Fibroblast of villous mesenchyme (primary cell): ENCODE measurements at places on chromosomes 6 and 20. TPM values are rescaled to one million over a fixed set of nuclear protein-coding genes. Genes with fewer than 3 reads are reported as not detected.

The OPN5 gene
- not detected in 2 replicates for total RNA-seq

The RBBP8NL gene
- not detected in 2 replicates for total RNA-seq

The TUBB1 gene
- total RNA-seq, result not detected in 2 replicates

The LAMA2 gene
- 40.2 and 49.6 TPM in 2 replicates for total RNA-seq

The IPCEF1 gene
- 0.32 and 0.86 TPM in 2 replicates for total RNA-seq

The BANF2 gene
- not detected in 2 replicates for total RNA-seq

The PPIL1 gene
- 25.4 and 55.3 TPM in 2 replicates for total RNA-seq

The CST2 gene
- total RNA-seq, result not detected in 2 replicates

The CGA gene
- 0.32 TPM in 1 of 2 replicates, not detected in the other for total RNA-seq

- DNase-seq, result no peak
Observed at GRCh38 chr6:7794509-7794908, 68.6 kb downstream of the BMP6 start.

DNA sequence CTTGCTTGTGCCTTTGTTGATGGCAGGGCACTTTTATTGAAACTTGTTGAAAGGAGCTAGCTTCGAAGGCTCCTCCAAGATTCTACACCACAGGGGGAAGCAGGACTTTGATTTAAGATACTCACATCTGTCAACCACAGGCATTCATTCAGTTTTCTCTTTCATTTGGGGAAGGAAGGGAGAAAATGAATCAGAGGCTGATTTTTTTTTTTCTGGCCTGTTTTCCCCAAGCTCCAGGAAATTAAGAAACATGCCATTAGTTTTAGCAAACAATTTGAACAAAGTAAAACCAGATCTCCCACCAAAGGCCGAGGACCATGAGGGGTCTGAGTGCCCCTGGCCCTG is 8.7 kb upstream of the APCDD1L start:
- DNase-seq, result peak; percentile 7

- no peak for DNase-seq
Observed at GRCh38 chr20:3559637-3560036, 88.8 kb downstream of the ATRN start.

DNA sequence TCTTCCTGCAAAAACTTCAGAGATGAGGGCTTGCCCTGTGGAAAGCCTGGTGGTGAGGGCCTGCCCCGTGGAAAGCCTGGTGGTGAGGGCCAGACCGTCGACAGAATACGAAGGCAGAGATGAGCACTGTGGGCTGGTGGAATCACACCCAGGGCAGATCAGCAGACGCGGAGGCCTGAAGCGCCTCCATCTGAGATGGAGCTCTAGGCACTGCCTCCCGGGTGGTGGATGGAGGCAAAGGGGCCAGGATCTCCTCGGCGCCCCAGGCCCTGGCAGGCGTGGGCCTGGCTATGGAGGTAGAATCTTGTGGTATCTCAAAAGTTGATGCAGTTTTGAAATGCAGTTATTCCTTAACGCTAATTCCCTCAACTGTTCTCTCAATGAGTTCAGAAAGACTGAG is 104.8 kb downstream of the PSMB1 start:
- no peak for DNase-seq

DNA sequence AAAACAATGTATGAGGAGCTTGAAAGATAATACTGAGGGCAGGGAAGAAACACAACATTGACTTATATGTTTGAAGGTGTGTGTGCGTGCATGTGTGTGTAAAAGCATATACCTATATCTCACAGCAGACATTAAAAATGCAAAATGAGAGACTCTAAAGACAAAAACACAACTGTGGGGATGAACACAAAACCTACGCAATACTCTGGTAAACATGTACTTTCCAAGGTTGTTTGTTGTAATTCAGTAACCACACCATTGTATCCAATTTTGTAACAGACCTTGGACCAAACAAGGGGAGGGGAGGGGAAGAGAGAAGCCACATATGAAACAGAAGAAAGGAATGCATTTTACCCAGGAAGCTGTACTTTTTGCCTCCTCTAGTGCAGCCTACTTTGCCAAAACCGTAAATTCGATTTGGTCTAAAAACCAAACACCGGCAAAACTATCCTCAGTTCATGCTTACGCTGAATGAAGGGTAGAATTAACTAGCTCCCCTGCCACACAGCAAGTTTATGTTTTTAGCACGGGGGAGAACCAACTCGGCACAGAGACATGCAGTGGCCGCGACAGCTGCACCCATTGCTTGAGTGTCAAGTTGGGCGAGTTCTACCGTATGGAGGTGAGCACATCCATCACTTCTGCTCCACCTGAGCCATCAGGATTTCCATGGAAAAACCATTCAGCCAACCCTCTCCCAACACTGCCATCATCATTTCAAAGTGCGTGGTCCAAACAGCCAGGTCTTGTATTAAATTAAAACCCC is 50.0 kb downstream of the CNKSR3 start:
- DNase-seq, result peak; percentile 87

DNA sequence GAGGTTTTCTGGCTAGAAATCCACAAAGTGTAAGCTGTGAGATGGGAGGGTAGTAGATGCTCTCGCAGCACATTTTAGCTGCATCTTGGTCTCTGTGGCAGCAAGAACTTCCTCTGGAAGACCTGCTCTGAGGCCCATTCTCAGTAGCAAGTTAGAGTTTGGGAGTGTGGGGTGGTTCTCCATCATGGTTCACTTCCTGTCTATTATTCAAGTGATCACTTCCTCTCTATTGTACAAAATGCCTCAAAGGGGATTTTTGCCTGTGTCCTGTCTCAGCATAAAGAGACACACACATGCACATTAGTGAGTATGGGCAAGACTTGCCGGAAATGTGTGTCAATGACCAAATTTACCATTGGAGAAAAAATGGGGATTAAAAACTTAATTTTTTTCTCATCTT is 42.5 kb downstream of the LYRM2 start:
- no peak for DNase-seq

DNA sequence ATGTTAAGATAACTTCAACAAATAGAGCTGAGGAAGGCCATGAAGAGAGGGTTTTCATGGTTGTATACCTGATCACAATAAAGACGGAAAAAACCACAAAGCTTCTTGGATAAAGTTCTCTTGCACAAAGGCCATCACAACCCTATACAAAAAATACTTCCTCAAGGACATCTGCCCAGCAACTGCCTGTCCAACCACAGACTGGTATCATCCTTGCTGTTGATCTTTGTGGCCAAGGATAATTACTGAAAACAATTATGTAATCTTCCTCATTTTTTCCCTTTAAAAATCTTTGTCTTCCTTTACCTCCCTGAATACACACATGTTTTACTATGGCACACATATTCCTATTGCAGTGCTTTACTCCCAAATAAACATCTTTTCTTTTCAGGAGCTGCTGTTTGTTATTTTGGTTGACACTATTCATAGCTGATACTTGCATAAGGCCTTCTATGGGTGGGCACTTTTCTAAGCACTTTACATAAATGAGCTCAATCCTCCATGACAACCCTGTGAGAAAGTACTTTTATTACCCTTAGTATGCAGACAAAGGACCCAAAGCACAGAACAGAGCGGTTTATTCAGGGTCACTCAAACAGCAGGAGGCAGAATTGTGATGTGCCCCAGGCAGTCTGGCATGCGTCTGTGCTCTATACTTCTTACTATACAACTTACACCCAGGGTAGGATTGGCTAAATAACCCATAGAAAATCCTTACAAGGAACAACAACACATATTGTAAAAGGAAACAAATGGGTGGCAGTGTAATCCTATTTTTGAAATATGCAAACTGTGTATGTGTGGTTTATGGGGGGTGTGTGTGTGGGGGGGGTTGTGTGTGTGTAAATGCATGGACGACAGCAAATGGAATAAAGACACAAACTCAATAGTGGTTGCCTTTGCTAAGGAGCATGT is 35.1 kb downstream of the SNRNP48 start:
- DNase-seq, result no peak

DNA sequence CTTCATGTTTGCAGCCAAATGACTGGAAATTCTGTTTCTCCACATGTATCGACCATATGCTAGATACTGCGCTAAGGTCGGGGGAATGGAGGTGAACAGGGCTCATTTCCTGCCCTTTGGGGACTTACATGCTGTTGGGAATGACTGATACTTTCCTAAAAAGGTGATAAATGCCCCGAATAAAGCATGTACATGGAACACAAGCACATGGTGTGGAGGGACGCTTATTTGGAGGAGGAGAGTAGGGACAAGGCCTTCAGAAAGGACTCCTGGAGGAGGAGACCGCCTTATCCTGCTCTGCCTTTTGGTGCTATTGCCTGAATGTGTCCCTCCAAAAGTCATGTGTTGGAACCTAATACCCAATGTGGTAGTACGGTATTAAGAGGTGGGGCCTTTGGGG is 344.5 kb downstream of the PRL start:
- DNase-seq, result no peak

GRCh38 chr6:47787620-47788497 is 6.0 kb downstream of the OPN5 start:
- DNase-seq, result peak; percentile 74

DNA sequence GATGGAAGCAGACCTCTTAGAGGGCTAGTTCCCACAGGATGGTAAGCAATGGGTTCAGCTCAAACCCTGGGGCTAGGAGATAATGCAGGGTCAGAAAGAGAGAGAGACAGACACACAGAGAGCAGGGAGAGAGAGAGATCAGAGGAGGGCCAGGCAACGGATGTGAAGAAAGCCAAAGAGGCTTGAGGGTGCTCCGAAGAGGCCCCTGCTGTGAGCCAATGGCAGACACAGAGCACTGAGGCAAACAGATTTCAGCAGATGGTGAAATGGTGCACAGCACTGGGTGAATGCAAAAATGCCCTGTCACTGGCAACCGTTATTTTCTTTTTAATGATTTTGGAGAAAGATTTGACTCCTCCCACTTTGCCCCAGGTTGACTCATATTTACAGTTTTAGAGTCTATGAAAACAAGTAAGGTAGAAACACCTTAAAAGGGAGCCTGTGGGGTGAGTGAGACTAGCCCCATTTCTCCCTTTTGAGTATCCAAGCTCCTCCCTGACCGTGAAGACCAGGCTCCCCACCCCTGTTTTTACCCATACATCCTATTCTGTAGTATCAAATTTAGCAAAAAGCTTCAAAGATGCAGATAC is 840 bp downstream of the DEFB132 start:
- no peak for DNase-seq

DNA sequence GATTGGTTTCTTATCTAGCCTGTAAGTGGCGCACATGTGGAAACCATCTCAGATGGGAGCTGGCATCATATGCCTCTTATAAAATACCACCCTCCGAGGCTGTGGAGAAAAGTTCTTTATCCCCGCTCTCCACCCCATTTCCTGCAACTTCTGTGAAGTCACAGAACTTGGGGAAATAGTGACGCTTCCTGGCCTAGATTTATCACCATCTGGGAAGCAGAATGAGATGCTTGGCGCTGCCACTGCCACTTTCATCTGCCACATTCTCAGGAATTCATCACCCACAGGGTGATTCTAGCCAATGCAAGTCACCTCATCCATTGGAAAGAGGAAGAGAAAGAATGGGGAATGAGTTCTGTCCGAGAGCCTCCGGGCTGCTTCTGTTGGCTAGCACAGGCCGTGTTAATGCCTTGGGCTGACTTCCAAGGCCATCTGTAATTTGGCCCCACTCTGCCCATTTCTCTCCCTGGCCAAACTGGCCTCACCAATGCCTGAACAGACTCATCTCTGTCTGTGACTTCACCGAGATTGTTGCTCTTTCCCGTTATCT is 148.8 kb upstream of the SOX4 start:
- no peak for DNase-seq

DNA sequence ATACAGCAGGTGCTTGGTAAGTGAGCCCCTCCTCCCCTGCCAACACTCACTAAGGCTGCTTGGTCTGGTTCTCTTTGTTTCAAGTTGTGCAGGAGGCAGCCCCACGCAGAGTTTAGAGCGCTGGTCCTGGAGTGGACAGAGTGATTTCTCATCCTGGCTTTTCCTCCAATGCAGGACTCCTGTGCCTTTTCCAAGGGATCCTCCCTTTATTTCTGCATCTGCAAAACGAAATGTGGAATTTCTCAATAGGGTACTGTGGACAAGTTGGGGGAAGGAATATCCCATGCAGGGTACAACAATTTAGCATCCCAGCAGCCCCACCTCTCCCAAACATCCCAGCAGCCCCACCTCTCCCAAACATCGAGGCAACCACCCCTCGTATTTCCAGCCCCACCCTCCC is 30.6 kb upstream of the CCDC167 start:
- DNase-seq, result no peak

DNA sequence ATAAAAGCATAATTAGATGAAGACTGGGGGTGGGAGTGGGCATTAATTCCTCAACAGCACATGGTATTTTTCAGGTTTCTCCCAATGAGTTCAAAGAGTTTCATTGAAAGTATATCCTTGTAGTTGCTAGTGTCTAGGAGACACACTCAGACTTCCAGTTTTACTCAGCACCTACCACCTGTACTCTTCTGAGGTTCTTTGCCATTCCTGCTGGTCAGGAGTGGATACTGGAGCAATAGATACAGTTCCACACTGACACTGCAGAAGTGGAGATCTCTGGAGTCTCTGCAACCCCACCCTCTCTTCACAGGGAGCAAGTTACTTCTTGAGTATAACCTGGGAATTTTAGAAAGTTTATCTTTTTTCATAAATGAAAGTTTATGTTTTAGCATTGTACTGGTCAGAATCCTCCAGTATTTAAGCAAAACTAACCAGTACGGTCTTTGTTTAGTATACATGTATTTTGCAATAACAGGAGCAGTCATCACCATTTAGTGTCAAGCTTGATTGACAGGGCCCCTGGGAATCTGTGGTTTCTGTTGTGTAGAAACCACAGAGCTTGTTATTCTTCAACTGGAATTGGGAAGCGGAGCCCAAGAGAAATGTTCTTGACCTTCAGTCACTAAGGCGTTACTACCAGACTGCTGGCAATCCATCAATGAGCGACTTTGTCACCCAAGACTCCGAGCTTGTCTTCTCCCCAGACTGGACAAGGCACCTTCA is 148.1 kb downstream of the ZDHHC14 start:
- DNase-seq, result peak; percentile 27

- DNase-seq, result peak; percentile 71
Observed at GRCh38 chr6:121851056-121851455, 415.6 kb downstream of the GJA1 start.

- DNase-seq, result no peak
Observed at GRCh38 chr20:53598140-53599043, 4.8 kb upstream of the ZNF217 start.

DNA sequence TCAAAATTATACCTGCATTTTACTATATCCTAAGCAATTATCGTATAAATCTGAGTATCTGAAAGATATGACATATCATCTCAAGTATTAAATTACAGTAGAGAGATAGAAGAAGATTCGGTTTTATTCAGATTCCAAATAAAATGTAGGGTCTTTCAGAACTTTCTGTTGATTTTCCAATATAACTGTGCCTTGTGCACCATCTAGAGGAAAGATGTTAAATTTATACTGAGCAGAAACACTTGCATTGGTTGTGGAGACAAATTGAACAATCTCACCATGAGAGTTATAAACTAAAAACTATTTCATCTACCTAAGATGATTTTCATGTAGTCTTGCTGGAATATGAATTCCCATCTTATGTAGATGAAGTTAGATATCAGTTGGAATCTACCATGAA is 26.8 kb upstream of the HSF2 start:
- DNase-seq, result peak; percentile 5

GRCh38 chr20:34264141-34264540 is 22.9 kb downstream of the ASIP start:
- no peak for DNase-seq

GRCh38 chr20:57241363-57241991 is 25.0 kb downstream of the BMP7 start:
- no peak for DNase-seq

- DNase-seq, result no peak
Observed at GRCh38 chr6:776528-776931, 83.6 kb upstream of the EXOC2 start.

GRCh38 chr6:135162678-135163439 is 18.2 kb upstream of the MYB start:
- no peak for DNase-seq
